Heart right ventricle (tissue), 16 donors: ENCODE measurements at places on chromosomes 12 and 14. TPM values are rescaled to one million over a fixed set of nuclear protein-coding genes. Genes with fewer than 3 reads are reported as not detected.
A peak's percentile ranks its signal among the peaks of the same experiment; 100 is the strongest.

DNA sequence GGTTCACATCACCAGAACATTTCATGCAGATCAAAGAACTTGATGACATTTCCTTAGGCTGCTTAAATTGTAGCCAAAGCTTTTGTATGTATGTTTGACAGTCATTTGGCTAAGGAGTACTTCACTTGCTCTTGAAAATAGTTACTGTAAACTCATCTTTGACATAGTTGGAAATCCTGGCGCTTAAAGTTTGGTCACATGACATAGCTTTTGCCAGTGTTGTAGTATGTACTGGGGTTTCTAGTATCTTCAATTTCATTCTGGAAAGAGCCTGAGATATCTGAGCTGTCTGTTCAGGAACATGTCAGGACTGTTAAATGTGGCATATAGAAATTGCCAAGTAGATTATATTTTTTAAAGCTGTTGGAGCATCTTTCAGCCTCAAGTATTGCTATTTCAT is 55.7 kb downstream of the WDR20 start:
- DNase-seq, result no peak

- no peak for DNase-seq
Observed at GRCh38 chr12:46503637-46504175, 131.1 kb upstream of the SLC38A2 start.

GRCh38 chr12:4275870-4276301 is 2.3 kb downstream of the CCND2 start:
- peak; percentile 34 for DNase-seq

GRCh38 chr12:92695577-92695976 is 7.2 kb upstream of the PLEKHG7 start:
- no peak for DNase-seq

GRCh38 chr12:9387450-9387849 is 179.3 kb upstream of the PZP start:
- no peak for DNase-seq

DNA sequence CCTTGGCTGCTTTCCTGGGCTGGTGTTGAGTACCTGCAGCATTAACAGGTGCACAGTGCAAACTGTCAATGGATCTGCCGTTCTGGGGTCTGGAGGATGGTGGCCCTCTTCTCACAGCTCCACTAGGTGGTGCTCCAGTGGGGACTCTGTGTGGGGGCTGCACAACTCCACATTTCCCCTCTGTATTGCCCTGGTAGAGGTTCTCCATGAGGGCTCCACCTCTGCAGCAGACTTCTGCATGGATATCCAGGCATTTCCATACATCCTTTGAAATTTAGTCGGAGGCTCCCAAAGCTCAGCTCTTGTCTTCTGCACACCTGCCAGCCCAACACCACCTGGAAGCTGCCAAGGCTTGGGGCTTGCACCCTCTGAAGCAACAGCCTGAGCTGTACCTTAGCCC is 198.6 kb downstream of the GXYLT1 start:
- no peak for DNase-seq

- no peak for DNase-seq
Observed at GRCh38 chr14:65847075-65847847, 434.7 kb downstream of the FUT8 start.

- DNase-seq, result no peak
Observed at GRCh38 chr12:98587084-98587483, 6.4 kb upstream of the SLC25A3 start.

GRCh38 chr14:99545586-99545985 is 58.4 kb downstream of the CCDC85C start:
- DNase-seq, result no peak

GRCh38 chr14:36503771-36504741 is 16.0 kb downstream of the NKX2-1 start:
- DNase-seq, result no peak

- DNase-seq, result no peak
Observed at GRCh38 chr12:88750867-88751543, 170.7 kb upstream of the KITLG start.

- DNase-seq, result no peak
Observed at GRCh38 chr14:97029800-97030199, 232.6 kb downstream of the VRK1 start.

GRCh38 chr14:69191340-69192111 is at the start of gene EXD2:
Gene EXD2, plus strand, starts transcription at chr14:69191498. Its CDS starts 17,973 bp downstream, at chr14:69209471.
- DNase-seq, result peak; percentile 87

DNA sequence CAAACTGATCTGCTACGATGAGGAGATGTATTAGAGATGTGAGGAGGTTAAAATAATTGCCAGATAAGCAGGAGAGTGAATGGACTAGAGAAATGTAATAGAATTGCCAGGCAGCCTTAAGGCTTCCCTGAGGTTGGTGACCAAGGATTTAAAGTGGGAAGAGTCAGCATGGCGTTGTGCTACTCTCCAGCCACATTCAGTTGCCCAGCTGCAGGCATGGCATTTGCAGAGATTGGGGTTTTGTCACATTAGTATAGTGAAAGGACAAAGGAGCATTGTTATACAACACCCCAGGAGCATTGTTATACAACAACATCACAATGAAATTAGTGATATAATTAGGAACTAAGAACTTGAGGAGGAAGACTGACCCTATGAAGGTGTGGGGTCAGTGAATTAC is 31.7 kb downstream of the MARK3 start:
- DNase-seq, result no peak

DNA sequence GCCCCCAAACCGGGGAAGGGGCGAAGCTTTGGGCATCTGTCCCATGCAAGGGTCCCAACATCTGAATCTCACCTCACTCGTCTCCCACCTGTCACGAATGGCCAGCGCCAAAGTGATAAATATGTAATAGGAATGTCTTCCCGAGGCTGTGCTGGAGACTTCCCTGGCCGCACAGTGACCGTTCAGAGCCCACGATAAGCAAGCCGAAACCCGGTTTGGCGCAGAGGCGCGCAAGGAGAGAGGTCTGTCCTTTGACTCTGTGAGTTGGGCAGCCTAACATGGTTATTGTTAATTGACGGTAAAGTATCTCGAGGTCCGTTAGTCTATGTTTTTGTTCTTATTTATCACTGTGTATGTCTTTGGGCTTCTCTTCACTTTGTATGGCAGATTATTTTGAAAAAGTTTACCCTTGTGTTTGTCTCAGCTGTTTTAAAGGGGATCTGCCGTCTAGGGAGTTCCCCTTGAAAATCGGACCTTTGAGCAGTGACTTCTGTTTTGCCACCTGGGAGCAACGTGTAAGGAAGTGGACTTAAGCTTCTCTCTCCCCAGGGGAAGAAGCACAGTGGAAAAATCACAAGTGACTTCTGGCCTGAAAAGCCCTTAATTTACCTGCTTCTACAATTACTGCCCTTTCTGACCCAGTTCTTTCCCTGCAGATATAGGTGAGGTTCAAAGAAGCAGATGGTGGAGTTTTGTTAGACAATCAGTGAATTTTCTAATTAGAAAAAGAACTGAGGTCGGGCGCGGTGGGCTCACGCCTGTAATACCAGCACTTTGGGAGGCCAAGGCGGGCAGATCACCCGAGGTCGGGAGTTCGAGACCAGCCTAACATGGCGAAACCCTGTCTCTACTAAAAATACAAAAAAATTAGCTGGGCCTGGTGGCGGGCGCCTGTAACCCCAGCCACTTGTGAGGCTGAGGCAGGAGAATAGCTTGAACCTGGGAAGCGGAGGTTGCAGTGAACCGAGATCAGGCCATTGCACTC is 1.1 kb upstream of the TM9SF1 start:
- no peak for DNase-seq

DNA sequence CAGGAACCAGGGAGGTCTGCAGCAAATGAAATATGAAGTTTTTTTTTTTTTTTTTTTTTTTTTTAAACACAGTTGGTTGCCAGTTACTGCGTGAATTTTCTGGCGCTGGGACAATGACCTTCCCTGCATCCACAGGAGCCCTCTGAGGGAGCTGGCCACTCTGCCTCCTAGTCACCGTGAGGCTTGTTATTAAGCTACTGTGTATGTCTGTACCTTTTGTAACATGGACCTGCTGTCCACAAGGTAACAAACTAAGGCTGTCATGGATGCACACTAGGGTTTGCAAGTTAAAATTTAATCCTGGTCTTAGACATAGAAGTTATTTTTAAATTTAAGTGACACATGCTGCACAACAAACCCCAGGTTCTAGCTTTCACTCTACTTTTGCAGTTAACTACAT is 211.0 kb downstream of the SSPN start:
- no peak for DNase-seq

- no peak for DNase-seq
Observed at GRCh38 chr12:84599539-84599938, 313.1 kb downstream of the SLC6A15 start.

- no peak for DNase-seq
Observed at GRCh38 chr14:88729159-88729558, 63.6 kb downstream of the EML5 start.

GRCh38 chr12:7666595-7666994 is 887 bp upstream of the APOBEC1 start:
- no peak for DNase-seq

GRCh38 chr12:20696181-20696905 is 1.2 kb downstream of the SLCO1C1 start:
- peak; percentile 57 for DNase-seq

- DNase-seq, result no peak
Observed at GRCh38 chr12:121649819-121650353, 19.6 kb downstream of the MORN3 start.

DNA sequence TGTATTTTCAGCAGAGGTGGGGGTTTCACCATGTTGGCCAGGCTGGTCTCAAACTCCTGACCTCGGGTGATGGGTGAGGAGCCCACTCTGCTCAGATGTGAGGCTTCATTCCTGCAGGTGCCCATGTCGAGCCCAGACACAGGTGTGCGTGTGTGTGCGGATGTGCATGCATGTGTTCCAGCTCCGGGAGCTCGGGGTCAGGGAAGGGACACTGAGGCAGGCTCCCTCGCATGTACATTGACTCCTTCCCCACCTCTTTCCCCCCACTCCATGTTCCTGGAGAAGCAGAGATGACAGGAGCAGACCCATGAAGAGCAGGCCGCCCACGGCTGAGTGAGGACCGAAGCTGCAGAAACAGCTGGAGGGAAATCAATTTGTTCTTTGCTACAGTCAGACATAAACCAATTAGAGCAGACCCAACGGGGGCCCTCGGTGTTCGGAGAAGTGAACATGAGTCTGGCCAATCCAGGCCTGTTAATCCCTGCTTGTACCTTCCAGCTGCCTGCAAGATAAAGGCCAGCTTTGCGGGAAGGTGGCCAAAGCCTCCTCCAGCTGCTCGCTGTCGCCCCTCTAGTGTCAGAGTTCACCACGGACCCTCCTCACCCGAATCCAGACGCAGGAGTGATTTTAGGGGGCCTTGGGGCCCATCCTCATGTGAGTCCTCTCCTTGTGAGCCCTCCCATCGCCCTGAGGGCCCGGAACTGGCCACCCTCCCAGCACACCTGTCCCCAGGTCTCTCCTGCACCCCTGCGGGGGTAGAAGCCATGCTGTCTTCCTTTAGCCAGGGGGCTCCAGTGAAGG is 321.0 kb upstream of the RTL1 start:
- DNase-seq, result no peak

DNA sequence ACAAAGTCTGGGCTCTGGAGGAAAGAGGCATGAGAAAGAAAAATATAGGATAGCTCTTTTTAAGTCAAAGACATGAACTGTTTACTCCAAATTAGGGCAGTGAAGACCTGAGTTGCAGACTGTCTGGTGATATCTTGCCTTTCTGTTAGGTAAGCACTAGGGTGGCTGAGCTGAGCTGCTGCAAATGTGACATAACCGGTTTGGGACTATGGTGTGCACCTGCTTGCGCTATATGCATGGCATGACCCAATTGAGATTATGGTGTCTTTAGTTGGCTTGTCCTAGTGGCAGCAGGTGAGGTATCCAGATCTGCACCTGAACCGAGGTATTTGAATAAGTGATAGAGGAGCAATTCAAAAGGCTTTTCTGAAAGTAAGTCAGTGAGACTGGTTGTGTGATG is 345.6 kb downstream of the APAF1 start:
- DNase-seq, result no peak

DNA sequence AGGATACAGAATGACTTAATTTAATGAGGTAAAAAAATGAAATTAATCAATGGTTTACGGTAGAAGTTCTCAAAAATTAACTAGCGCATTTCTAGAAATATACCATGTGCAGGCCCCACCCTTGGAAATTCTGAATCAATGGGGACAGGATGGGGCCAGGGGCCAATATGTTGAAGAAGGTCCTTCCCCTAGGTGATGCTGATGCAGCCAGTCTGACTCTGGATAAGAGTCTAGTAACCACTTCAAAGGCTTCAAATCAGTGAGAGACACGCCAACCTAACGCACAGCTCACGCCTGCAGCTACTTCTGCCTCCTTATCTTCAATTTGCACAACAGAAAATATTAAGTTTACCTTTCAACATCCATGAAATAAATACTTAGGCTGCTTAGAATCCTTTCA is 14.9 kb downstream of the GIT2 start:
- no peak for DNase-seq

- no peak for DNase-seq
Observed at GRCh38 chr12:125678589-125678993, 613.4 kb downstream of the AACS start.

GRCh38 chr12:118781692-118782091 is 199.6 kb upstream of the SRRM4 start:
- no peak for DNase-seq

The AMHR2 gene
- not detected for total RNA-seq

The KRT6B gene
- not detected for total RNA-seq

The ZNF84 gene
- total RNA-seq, result 15.4 TPM

The CLEC12A gene
- total RNA-seq, result 1.5 TPM

The POTEG gene
- total RNA-seq, result not detected

The ASCL1 gene
- total RNA-seq, result not detected

The CIDEB gene
- 3.7 TPM for total RNA-seq

The KRT72 gene
- not detected for total RNA-seq
